ENCODE measurements at places on chromosomes 4 and X. TPM values are rescaled to one million over a fixed set of nuclear protein-coding genes. Genes with fewer than 3 reads are reported as not detected.

- DNase-seq: peak; percentile 46
Observed at GRCh38 chr4:83810428-83810827, 274.5 kb downstream of the GPAT3 start.

DNA sequence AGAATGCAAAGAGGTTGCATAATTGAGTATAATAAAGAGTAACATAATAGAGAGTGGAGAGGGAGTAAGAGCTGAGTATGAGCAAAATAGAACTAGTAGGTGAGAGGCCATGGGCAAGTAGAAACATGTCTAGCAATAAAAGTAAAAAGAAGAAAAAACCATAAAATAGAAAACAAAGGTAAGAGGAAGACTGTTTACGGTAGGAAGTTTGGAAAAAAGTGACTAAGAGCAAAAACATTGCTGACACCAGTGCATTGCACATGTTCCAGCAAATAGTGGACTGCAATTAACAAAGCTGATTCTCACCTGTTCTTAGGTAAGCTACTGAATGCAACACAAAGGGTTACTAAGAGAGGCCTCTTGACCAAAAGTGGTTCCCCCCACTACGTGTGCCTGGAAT is 202.9 kb downstream of the TEX13A start:
- no peak for DNase-seq

GRCh38 chr4:153523941-153524386 is 57.8 kb downstream of the TMEM131L start:
- DNase-seq: peak; percentile 53

GRCh38 chr4:76606645-76607265 is 171.7 kb downstream of the SHROOM3 start:
- DNase-seq: no peak

DNA sequence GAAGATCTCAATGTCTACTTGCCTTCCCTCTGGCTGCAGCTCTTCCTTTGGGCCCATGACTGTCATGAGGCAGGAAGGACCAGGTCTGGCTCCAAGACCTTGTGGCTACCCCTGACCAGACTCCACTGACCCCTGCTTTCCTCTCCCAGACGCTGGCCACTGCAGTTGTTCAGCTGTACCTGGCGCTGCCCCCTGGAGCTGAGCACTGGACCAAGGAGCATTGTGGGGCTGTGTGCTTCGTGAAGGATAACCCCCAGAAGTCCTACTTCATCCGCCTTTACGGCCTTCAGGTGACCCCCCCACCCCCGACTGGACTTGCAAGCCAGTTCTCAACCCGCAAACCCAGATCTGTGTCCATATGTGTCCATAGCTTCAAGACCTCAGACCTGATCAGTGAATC is 535 bp downstream of the WAS start:
- no peak for DNase-seq

- DNase-seq: no peak
Observed at GRCh38 chrX:140391313-140391712, 113.6 kb downstream of the SOX3 start.

DNA sequence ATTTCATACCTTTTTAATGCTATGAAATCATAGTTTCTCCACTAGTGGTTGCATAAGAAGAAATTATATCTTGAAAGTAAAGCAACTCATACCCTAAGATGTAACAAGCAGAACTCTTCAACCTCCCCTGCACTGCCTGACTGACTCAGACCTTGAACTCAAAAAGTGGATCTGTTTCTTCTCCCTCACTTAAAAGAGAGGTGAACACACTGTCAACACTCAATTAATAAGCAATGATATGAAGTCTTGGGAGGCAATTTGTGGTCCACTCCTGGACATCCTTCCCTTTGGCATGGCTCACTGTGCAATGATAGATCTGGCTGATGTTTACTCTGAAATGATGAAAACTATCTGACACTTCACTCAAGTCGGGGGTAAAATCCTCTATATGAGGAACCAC is 282.0 kb upstream of the DKK2 start:
- DNase-seq: no peak

GRCh38 chrX:111035991-111036390 is 60.0 kb upstream of the PAK3 start:
- no peak for DNase-seq

GRCh38 chrX:46044486-46044885 is 500.7 kb downstream of the ZNF674 start:
- DNase-seq: peak; percentile 8

DNA sequence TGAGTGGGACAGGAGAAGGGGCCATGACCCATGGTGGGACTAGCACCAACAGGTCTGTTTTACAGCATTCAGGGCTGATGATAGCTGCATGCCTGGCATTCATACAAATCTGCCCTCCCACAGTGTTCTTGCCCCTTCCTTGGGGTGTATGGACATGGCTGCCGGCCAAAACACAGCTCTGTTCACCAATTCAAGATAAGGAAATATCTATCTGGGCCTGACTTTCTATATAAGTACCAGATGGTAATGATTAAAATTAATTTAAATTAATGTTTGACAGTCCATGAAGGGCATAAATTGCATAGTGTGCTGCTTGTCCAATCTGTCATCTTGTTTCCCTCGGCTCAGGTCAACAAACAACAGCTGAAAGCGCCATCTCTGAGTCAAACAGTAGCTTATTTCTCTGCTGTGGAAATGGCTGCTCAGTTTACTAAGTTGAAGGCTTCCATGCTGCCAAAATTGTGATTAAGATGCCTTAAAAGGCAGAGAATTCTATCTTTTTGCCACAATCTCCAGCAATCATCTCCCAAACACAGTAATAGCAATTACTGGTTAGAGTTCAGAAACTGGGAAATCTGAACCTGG is 67.0 kb upstream of the TSPAN7 start:
- DNase-seq: no peak

DNA sequence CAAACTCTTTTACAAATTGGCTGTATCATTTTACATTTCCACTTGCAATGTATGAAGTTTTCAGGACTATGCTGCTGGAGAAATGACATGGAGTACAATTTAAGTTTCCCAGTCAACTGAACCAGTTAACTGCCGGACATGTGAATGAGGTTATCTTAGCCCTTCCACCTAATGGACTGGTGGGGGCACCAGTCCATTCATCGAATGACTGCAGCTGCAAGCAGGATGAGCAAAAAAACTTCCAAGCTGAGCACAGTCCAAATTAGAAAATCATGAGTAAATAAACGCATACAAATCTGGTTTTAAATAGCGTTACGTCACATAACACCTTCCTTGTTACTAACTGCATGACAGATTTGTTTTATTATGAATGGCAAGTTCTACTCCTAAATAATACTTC is 1131.5 kb downstream of the PCDH18 start:
- DNase-seq: no peak

GRCh38 chrX:25004485-25005032 is 11.2 kb downstream of the ARX start:
- DNase-seq: no peak

GRCh38 chr4:95183656-95184408 is 364.9 kb downstream of the UNC5C start:
- DNase-seq: no peak

DNA sequence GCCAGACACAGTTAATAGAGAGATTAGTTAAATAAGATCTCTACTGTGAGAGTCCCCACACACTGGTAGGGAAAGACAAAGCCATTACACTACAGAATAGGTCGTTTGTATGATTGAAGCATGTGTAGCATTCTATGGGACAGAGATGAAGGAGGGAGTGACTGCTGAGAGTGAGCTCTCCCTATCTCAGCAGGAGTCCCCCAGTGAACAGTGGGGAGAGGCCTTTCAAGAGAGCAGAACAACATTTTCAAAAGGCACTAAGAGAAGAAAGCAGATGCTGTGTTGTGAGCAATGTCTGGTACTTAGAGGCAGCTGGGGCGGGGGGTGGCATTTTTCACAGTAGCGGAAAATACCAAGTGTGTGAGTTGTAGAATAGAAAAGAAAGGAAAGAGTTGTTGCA is 413.6 kb downstream of the AFF2 start:
- DNase-seq: no peak

- DNase-seq: no peak
Observed at GRCh38 chrX:69268611-69269010, 103.4 kb upstream of the PJA1 start.

DNA sequence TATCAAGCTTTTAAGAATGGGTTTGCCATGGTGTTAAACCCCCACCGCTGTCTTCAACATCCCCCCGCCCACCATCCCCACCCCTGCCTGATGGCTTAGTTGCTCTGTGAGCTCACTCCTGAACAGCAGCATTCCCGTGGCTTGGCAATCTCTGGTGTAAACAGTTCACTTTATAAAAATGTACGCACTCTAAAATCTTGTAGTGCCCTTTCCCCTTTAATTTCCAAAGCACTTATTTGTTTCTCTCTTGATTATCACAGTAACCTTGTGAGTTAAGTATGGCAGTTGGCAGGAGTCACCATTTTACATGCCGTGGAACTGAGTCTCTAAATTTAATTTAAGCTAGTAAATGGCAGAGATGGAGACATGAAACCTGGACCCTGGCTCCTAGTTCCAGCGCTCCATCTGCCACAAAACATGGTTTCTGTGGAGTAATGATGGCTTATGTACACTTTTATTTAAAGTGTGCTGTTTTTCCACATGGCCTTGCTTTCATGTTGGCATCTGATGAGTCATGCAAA is 123.1 kb downstream of the AFF1 start:
- peak; percentile 62 for DNase-seq

DNA sequence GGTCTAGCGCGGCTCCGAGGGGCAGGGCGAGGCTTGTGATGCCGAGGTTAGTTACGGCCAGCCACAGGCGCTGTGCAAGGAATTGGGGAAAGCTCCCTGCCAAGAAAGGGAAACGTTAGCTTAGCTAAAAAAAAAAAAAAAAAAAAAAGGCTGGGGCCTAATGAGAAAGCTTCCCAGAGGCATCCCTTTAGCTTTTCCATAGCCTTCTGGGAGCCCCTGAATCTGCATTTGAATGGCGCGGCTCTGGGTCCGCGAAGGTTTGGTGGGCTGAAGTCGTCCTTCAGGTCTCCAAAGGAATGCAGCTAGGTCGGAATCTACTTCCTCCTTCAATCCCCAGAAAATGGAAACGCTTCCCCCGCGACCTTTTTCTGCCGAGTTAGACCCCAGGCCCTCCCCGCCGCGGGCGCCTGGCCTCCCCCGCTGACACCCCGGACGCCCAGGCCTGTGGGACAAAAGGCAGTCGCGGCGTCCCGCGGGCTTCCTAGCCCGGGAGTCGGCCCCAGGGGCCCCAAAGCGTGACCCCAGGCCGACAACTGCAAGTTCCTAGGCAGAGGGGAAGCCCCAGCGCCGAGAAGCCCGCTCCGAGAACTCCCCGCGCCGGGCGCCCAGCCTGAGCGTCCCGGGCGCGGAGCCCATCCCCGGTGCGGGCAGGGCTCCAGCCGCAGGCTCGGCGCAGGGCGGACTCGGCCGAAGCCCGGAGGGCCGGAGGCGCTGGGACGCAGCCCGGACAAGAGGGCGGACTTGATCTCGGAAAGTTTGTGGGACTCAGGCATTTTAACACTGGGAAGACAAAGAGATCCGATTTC is 605 bp upstream of the FAT1 start:
- DNase-seq: peak; percentile 48

DNA sequence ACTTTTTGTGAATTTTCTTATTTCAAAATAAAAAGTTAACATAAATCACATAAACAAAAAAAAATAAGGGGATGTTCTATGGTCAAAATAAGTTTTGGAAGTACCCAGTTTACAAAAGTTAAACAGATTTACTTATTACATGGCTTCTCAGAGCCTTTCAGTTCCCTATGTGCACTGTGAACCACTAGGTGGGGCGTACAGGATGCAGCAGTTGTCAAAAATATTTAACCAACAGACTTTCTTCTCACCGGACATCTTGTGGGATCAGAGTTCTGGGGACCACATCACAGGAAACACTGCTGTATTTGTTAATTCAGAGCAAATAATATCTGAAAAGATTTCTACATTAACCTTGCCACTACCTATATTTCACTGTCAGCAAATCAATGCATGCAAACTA is 74.1 kb downstream of the SMARCA1 start:
- DNase-seq: no peak

GRCh38 chr4:146787731-146788130 is 149.0 kb downstream of the POU4F2 start:
- no peak for DNase-seq

- no peak for DNase-seq
Observed at GRCh38 chr4:2258091-2259035, 3.5 kb downstream of the MXD4 start.

- DNase-seq: no peak
Observed at GRCh38 chr4:53537606-53538005, 53.7 kb downstream of the LNX1 start.

- peak; percentile 75 for DNase-seq
Observed at GRCh38 chrX:131792356-131792749, 230.7 kb upstream of the STK26 start.

GRCh38 chr4:165537028-165537648 is 158.3 kb downstream of the CPE start:
- DNase-seq: peak; percentile 12

GRCh38 chr4:152385551-152385950 is 150.3 kb downstream of the FBXW7 start:
- no peak for DNase-seq

DNA sequence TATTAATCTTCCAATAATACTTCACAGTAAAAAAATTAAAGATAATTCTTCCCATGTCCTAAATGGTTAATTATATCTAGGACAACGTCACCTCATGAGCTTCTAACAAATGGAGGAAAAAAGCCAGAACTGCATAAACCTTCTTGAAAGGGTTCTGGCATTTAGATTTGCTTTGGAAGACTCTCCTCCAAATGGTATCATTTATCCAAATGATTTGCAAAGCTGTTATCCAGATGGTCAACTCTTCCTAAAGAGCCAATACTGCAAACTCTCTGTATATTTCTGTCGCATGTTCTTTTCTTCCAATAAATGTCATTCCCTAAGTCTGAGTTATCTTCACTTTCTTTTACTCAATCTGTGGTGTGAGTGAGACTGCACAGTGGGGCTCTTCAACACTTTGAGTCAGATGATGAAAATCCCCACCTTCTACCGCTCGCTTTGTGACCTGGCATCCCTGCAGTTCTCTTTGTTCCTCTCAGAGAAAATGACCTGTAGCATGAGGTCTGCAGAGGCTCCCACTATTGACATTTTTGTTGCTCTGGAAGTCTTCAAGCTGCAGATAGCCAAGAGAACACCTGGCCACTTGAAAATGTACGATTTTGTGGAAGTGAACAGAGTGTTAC is 52.9 kb downstream of the TMEM150C start:
- DNase-seq: no peak

The PNMA6F gene
- total RNA-seq: not detected

The CCDC110 gene
- 1.2 TPM for total RNA-seq

The TEX13B gene
- total RNA-seq: not detected

The ARHGEF9 gene
- 44.8 TPM for total RNA-seq

The GUCY1B1 gene
- 2.5 TPM for total RNA-seq

The IGSF1 gene
- total RNA-seq: 3.5 TPM

The TNIP2 gene
- 31.1 TPM for total RNA-seq

The TEX11 gene
- total RNA-seq: not detected

The KIT gene
- 5.3 TPM for total RNA-seq

The EXOC1 gene
- 29.9 TPM for total RNA-seq

The GAGE12E gene
- not detected for total RNA-seq
